ENCODE measurements at places on chromosomes 3 and 15.

GRCh38 chr15:90907838-90908507, 4.9 kb downstream of the MAN2A2 start:
- DNase-seq = no peak
- H3K4me3 ChIP-seq = no peak overlapping the region
- no peaks in the 10 kb centered on the region for H3K4me1 ChIP-seq
- peaks cover 18% of the 10 kb centered on the region for H3K36me3 ChIP-seq

GRCh38 chr3:58059349-58060321, 51.4 kb downstream of the FLNB start:
- H3K36me3 ChIP-seq = no peaks in the 10 kb centered on the region
- peaks cover 2% of the 10 kb centered on the region for H3K4me1 ChIP-seq
- no peaks in the 10 kb centered on the region for H3K27me3 ChIP-seq
- DNase-seq = no peak
- H3K27ac ChIP-seq = peak overlapping the region; percentile 64

DNA sequence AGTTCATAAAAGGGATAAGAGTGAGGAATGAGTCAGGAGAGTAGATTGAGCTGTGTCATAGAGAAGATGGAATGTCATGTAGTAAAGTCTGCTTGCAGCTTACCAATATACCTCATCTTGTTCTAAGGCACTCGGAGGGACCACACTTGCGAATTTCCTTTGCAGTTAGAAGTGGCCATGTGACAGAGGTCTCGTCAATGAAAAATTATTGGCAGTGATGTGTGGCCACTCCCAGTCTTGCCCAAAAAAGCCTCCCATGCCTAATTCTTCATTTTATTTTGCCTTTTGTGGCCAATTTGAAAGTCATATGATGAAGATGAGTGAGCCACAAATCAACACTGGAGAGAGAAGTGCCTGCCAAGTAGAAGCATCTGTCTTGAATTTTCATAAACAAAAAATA, 465.6 kb upstream of the ZNF385D start:
- H3K27me3 ChIP-seq = no peaks in the 10 kb centered on the region
- DNase-seq = no peak
- H3K27ac ChIP-seq = no peak overlapping the region
- H3K4me3 ChIP-seq = no peak overlapping the region
- H3K36me3 ChIP-seq = no peaks in the 10 kb centered on the region
- no peaks in the 10 kb centered on the region for H3K4me1 ChIP-seq

DNA sequence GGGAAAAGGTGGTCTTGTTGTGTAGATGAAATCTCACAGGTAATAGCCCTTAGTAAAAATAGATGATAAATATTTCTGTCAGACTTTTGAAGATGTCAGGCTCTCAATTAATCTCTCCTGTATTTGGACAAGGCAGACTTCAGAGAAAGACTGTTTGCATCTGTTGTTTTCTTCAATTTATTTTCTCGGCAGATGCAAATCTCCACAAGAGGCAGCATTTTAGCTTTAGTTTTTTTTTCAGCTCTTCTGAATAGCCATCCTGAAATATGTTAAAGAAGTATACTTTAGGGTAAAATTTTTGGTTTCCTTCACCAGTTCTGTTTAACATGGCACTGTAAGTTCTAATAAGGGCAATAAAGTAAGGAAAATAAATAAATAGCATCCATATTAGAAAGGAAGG, 685.1 kb downstream of the SI start:
- no peaks in the 10 kb centered on the region for H3K27me3 ChIP-seq
- H3K27ac ChIP-seq = no peak overlapping the region
- no peaks in the 10 kb centered on the region for H3K4me1 ChIP-seq
- no peak overlapping the region for H3K4me3 ChIP-seq

GRCh38 chr15:48566668-48567067, 78.8 kb downstream of the FBN1 start:
- no peaks in the 10 kb centered on the region for H3K36me3 ChIP-seq
- H3K4me3 ChIP-seq = no peak overlapping the region
- no peak overlapping the region for H3K27ac ChIP-seq
- no peak for DNase-seq
- no peaks in the 10 kb centered on the region for H3K27me3 ChIP-seq
- H3K4me1 ChIP-seq = peaks cover 4% of the 10 kb centered on the region

DNA sequence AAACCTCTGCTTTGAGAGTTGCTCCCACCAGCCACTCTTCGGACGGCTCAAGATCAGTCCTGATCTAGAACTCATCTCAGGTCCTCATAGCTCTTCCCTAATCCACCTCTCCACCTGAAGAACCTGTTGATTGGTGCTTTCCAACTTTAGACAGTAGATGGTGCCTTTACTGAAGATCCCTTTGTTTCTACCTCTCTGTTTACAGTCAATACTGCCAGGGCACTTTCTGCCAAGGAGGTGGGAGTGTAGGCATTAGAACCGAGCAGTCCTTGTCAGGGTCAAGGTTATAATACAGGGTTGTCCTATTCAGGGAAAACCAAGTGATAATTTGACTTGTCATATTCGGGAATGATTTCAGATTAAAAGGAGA, 1.2 kb downstream of the CGNL1 start:
- DNase-seq = no peak
- H3K4me3 ChIP-seq = peak overlapping the region; percentile 81
- H3K27ac ChIP-seq = no peak overlapping the region
- H3K27me3 ChIP-seq = no peaks in the 10 kb centered on the region
- no peaks in the 10 kb centered on the region for H3K36me3 ChIP-seq

DNA sequence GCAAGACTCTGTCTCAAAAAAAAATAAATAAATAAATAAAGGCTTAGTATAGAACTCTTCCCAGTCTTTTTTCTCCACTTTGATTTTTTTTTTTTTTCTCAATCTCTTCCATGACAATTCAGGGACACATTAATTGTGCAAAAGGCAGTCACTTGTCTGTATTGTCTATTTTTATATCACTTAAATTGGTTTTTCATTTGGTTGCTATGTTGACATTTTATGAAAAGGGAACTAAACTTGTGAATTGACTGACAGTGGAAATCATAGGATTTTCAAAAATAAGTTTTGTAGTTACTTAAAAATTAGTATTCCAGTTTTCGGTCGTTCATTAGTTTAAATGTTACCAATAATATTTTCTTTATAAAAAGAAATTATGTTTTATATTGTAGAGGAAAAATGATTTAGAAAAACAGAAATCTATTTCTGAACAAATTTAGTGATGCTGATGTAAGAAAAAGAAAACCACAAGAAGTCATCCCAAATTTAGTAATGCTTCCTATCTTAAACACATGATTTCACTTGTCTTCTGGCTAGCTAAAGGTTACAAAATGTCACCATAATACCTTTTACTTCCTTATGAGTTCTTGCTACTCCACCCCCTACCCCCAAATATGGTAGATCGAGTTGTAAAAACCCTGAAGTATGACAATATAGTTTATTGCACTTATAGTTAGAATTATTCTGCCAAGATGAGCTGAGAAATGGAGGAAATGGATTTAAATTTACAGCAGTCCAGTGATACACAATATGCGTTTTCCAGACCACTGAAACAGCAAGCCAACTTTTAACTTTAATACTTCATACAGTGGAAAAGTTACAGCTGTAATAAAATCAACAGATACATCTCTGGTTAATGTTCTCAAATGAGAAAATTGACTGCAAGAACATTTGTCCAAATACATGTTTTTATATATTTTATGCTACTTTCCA, 37.0 kb downstream of the PPARG start:
- H3K36me3 ChIP-seq = no peaks in the 10 kb centered on the region
- no peak for DNase-seq
- no peak overlapping the region for H3K27ac ChIP-seq

GRCh38 chr3:72446218-72447058, 401.8 kb downstream of the SHQ1 start:
- H3K27ac ChIP-seq = no peak within 1 kb of the TSS
- no peak for DNase-seq
- no peaks in the 10 kb centered on the region for H3K27me3 ChIP-seq
- H3K4me3 ChIP-seq = peak within 1 kb of the TSS; percentile 78
- no peaks in the 10 kb centered on the region for H3K4me1 ChIP-seq

Measured in aorta (tissue), 5 donors.